ENCODE measurements at places on chromosomes 2 and 18. TPM values are rescaled to one million over a fixed set of nuclear protein-coding genes. Genes with fewer than 3 reads are reported as not detected.

DNA sequence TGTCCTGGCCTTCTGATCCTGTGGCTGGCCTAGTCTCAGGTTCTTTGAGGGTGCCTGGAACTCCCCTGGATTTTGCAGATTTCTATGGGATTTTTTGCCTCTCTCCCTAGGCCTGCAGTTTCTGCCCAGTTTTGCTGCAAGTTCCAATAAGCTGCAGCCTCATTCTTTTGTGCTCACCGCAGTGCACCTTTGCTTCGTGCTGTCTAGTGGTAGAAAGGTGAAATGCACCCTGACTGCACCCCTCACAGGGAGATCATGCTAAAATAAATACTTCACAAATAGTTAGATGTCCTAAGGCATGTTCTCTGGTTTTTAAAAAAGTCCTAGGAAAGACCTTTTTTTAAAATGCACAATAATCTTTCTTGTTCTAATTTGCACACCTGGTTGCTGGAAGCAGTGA lies 72.5 kb downstream of the GNAL start:
- no peak overlapping the region for H3K4me3 ChIP-seq
- H3K27me3 ChIP-seq, result peaks cover 4% of the 10 kb centered on the region
- H3K27ac ChIP-seq, result no peak overlapping the region
- no peak for DNase-seq
- no peaks in the 10 kb centered on the region for H3K36me3 ChIP-seq

DNA sequence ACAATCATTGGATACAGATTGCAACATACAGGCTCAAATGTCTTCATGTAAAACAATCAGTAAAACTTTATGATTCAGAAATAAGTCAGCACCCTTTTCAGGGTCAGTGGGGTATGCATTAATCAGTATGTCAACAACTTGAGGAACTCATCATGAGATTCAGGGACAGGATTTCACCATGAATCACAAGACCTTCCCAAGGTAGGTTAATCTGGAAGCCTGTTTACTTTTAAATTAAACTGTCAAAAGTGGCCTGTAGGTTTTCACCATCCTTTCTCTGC lies 104.8 kb downstream of the SP100 start:
- H3K4me3 ChIP-seq, result no peak overlapping the region
- no peaks in the 10 kb centered on the region for H3K27me3 ChIP-seq
- H3K4me1 ChIP-seq, result peaks cover 13% of the 10 kb centered on the region
- DNase-seq, result no peak

DNA sequence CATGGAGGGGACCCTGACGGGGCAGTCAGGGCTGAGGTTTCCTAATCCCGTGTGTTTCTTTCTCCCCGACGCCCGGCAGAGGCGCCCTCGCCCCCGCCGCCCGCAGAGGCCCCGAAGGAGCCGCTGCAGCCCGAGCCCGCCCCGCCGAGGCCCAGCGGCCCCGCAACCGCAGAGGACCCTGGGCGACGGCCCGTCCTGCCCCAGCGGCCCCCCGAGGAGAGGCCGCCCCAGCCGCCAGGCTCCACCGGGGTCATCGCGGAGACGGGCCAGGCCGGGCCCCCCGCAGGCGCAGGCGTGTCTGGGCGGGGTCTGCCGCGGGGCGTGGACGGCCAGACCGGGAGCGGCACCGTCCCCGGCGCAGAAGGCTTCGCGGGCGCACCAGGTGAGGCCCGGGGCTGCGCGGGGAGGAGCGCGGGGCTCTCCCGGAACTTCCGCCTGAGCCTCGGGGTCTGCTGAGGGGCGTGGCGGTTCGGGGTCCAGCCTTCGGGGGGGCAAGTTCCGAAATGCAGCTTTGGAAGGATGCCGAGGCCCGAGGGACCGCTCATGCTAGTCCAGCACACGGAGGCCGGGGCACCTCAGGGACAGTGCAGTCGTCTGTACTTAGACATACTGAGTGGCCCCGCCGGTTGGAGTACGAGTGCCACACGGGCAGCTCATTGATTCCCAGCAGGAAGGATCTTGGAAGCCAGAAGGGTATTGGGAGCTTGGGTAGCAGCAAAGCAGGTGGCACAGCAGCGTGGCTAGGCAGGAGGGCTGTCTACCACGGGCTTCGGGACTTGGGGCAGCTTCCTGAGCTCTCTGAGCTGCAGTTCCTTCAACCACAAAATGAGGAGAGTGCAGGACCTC lies 60.1 kb downstream of the EMILIN2 start:
- peak; percentile 45 for DNase-seq
- H3K4me3 ChIP-seq, result peak overlapping the region; percentile 79
- no peaks in the 10 kb centered on the region for H3K36me3 ChIP-seq

DNA sequence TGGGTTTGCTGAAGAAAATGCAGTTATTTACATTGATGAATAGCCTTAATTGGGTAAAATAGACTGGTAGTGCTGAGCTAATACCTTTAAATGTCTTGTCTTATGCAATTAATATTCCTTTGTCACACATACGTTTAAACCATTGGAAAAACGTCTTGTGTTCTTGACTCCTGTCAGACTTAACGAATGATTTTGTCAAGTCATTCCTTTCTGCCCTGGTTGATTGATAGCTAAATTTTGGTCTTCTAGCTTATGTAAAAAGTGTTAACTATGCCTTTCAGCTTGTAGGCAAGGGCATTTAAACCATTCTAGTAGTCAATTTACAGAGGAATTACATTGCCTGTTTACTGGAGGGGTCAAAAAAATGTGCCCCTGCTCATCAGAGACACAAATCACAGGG lies 105.8 kb upstream of the LRRTM1 start:
- no peaks in the 10 kb centered on the region for H3K4me1 ChIP-seq
- no peaks in the 10 kb centered on the region for H3K27me3 ChIP-seq
- no peak for DNase-seq
- H3K4me3 ChIP-seq, result no peak overlapping the region
- no peaks in the 10 kb centered on the region for H3K36me3 ChIP-seq
- no peak overlapping the region for H3K27ac ChIP-seq

DNA sequence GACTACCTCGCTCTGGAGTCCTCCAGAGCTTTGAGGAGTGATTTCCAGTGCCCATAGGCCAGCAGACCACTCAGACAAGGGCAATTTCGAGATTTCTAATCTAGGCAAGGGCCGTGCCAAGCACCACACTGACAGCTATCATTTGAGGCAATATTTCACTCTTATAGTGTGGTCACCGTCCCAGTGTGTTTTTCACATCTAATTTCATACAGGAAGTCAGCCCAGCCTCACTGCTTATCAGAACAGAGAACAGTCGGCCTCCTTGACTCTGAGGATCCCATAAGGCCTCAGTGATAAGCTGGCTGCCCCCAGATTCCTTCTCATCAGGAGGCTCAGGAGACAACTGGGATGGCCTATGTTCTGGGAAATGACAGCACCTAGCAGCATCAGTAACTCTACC lies 581 bp downstream of the CAPN14 start:
- no peak overlapping the region for H3K4me3 ChIP-seq
- no peak for DNase-seq
- no peaks in the 10 kb centered on the region for H3K27me3 ChIP-seq
- H3K27ac ChIP-seq, result no peak overlapping the region
- H3K36me3 ChIP-seq, result no peaks in the 10 kb centered on the region
- peaks cover 4% of the 10 kb centered on the region for H3K4me1 ChIP-seq

- no peak overlapping the region for H3K27ac ChIP-seq
- peaks cover 11% of the 10 kb centered on the region for H3K4me1 ChIP-seq
- DNase-seq, result no peak
These were observed 547.0 kb upstream of the ACVR2A start for GRCh38 chr2:147297820-147298219.

DNA sequence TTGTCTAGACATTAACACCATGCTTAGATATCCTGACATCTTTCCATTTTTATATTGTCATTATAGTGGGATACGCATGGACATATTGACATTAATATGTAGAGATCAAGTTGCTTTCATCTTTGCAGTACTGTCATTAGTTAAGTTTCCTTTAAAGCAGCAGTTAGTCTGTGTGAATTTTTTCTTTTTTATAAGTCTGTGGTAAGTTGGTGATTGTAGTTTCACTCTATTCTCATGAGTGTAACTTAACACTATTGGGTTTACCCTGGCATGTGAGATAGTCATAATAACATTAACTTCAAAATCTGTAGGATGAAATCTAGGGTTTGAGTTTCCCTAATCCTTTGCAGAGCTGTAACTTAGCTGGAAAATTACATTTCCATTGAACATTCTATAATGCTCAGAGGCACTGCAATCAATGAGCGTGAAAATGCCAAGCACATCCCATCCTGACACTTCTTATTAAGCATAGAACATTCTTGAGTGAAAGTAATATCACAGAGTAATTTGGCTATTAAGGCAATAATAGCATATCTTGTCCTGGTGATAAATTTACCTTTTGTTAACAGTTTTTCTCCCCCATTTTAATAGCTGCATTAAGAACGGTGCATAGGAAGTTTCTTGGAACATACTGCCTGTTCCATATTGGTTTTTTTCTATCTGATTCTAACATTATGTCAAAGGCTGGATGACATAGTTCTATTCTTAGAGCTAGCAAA lies 47.5 kb upstream of the DARS1 start:
- no peak overlapping the region for H3K4me3 ChIP-seq
- H3K27me3 ChIP-seq, result no peaks in the 10 kb centered on the region
- DNase-seq, result no peak
- no peak overlapping the region for H3K27ac ChIP-seq
- H3K4me1 ChIP-seq, result no peaks in the 10 kb centered on the region

- no peak overlapping the region for H3K4me3 ChIP-seq
- peak overlapping the region; percentile 3 for H3K27ac ChIP-seq
- DNase-seq, result peak; percentile 55
- peaks cover 1% of the 10 kb centered on the region for H3K27me3 ChIP-seq
- H3K4me1 ChIP-seq, result no peaks in the 10 kb centered on the region
- no peaks in the 10 kb centered on the region for H3K36me3 ChIP-seq
These were observed 9.9 kb downstream of the TMEM37 start for GRCh38 chr2:119441376-119442225.

- no peak overlapping the region for H3K27ac ChIP-seq
- no peaks in the 10 kb centered on the region for H3K27me3 ChIP-seq
- peaks cover 41% of the 10 kb centered on the region for H3K4me1 ChIP-seq
- DNase-seq, result no peak
- H3K36me3 ChIP-seq, result no peaks in the 10 kb centered on the region
These were observed 7.2 kb downstream of the HADHB start for GRCh38 chr2:26251893-26252292.

- peaks cover 14% of the 10 kb centered on the region for H3K36me3 ChIP-seq
- peak; percentile 45 for DNase-seq
- H3K4me3 ChIP-seq, result peak within 1 kb of the TSS; percentile 87
- H3K27ac ChIP-seq, result no peak within 1 kb of the TSS
- peaks cover 30% of the 10 kb centered on the region for H3K4me1 ChIP-seq
These were observed at the start of gene SLC30A3 for GRCh38 chr2:27262379-27263286. Gene SLC30A3, minus strand, starts transcription at chr2:27263047. Its CDS starts 141 bp downstream, at chr2:27262906.

DNA sequence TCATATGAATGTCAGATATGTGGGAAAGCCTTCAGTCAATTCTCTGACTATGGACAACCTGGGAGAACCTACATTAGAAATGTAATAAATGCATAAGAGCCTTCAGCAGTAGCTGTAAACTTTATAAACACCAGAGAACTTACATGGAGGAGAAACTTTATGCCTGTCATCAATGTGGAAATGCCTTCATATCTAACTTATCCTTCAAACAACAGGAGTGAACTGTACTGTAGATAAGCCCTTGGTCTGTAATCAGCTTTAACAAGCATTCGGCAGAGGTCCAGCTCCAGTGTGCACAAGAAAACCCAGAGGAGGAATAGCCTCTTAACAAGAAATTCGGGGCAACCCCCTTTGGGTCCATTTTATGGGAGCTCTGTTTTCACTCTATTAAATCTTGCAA lies 14.8 kb upstream of the UXS1 start:
- H3K27ac ChIP-seq, result no peak overlapping the region
- H3K4me1 ChIP-seq, result peaks cover 2% of the 10 kb centered on the region
- H3K4me3 ChIP-seq, result no peak overlapping the region
- DNase-seq, result no peak
- no peaks in the 10 kb centered on the region for H3K36me3 ChIP-seq

The CCDC142 gene
- 67.4 TPM for total RNA-seq

The HOXD8 gene
- total RNA-seq, result not detected

The RIF1 gene
- 56.0 TPM for total RNA-seq

The OTX1 gene
- total RNA-seq, result not detected

The SLC40A1 gene
- 18.4 TPM for total RNA-seq

The AFF3 gene
- 10.1 TPM for total RNA-seq

The LYG2 gene
- not detected for total RNA-seq

The SPATS2L gene
- total RNA-seq, result 1.7 TPM

The MARCHF7 gene
- 156 TPM for total RNA-seq

The SMYD5 gene
- 56.3 TPM for total RNA-seq

Data from naive thymus-derived CD8-positive, alpha-beta T cell (primary cell).